HL-60 (cell line): ENCODE measurements at places on chromosomes 16 and 17.
A peak's percentile ranks its signal among the peaks of the same experiment; 100 is the strongest.

DNA sequence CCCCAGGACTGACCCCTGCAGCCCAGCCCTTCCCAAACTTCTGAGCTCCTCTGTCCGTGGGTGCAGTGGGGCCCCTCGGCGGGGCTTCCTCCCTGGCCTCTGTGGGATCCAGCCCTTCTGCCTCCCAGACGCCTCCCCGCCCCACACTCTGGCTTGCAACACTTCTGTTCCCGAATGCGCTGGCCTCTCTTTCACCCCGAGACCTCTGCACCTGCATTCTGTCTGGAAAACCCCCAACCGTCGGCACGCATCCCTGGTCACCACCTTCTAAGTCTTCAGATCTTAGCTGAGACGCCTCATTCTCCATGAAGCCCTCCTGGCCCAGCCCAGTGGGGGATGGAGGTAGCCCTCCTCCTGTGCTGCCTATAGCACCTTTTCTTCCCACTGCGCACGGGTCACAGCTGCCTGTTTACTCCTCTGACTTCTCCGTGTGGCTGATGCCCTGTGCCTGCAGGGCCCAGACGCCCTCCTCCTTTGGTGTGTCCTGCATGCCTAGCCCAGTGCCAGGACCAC lies 26.4 kb downstream of the TMEM235 start:
- DNase-seq: peak; percentile 85

- no peak for DNase-seq
Observed at GRCh38 chr17:75514919-75515495, 330 bp downstream of the CASKIN2 start.

DNA sequence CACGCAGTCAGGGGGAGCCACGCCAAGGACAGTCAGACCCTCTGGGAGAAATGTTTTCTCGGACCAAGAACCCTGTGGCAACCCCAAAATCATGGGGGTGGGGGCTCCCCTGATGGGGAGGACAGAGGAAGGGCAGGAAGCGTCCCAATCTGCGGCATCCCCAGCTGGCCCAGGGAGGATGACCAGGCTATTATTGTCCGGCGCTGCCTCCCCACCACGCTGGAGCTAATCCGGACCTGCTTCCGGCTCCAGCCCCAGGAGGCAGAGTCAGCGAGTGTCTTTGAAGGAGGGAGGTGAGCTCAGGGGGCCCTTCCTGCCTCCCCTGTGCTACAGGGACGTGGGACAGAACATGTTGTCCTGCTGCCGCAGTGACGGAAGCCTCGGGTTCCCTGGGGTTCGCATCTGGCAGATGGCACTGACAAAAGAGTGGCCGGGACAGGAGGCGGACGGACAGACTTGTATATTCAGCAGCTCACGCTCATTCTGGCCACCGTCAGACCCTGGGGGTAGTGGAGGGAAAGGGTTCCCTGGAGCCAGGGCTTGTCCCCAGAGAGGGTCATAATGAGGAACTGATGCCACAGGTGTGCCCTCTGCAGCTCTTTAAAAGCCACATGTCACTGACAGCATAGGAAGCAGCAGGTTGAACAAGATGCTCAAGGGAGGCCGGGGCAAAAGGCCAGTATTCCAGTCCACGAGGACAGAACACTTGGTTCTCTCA lies 54.3 kb upstream of the CDC42EP4 start:
- DNase-seq: no peak

GRCh38 chr16:78034530-78034929 lies 12.2 kb downstream of the CLEC3A start:
- no peak for DNase-seq

GRCh38 chr17:67016039-67016762 lies 28.2 kb upstream of the CACNG1 start:
- DNase-seq: no peak

- no peak for DNase-seq
Observed at GRCh38 chr16:4641895-4642294, 17.3 kb downstream of the MGRN1 start.
